ENCODE measurements at places on chromosomes 7 and 10. TPM values are rescaled to one million over a fixed set of nuclear protein-coding genes. Genes with fewer than 3 reads are reported as not detected.

Gene NRF1
- 9.5 TPM for total RNA-seq

Gene CYP3A7
- not detected for total RNA-seq

Gene GDF2
- total RNA-seq: not detected

Gene STK31
- total RNA-seq: 0.55 TPM

Gene SPDYE6
- total RNA-seq: not detected

Gene COL13A1
- total RNA-seq: 0.40 TPM

Gene FOXP2
- total RNA-seq: not detected

Gene ELN
- total RNA-seq: 0.08 TPM

Gene CHST3
- total RNA-seq: 35.6 TPM

Gene CCNY
- 44.0 TPM for total RNA-seq

Gene ALOX5
- 0.20 TPM for total RNA-seq

Gene TRIM50
- total RNA-seq: not detected

Gene SGCE
- 56.0 TPM for total RNA-seq

Gene SORBS1
- 0.63 TPM for total RNA-seq

Gene MOGAT3
- not detected for total RNA-seq

Gene KCNMA1
- total RNA-seq: 71.4 TPM

Gene C10orf62
- not detected for total RNA-seq

Gene TCAF2
- 0.75 TPM for total RNA-seq

Gene SPDYE11
- total RNA-seq: not detected

Gene DNAH11
- total RNA-seq: 0.21 TPM
